ENCODE measurements at places on chromosomes 4 and X. TPM values are rescaled to one million over a fixed set of nuclear protein-coding genes. Genes with fewer than 3 reads are reported as not detected.

TLL1 gene
- total RNA-seq, result 0.08 TPM

SLC26A1 gene
- total RNA-seq, result 0.08 TPM

TCEAL6 gene
- not detected for total RNA-seq

FTHL17 gene
- not detected for total RNA-seq

PDZD4 gene
- total RNA-seq, result 0.08 TPM

TSPAN7 gene
- not detected for total RNA-seq

P2RY8 gene
- total RNA-seq, result not detected

MTTP gene
- not detected for total RNA-seq

FHIP1A gene
- under 0.01 TPM for total RNA-seq

ADRA2C gene
- total RNA-seq, result 1.4 TPM

MAGEB2 gene
- not detected for total RNA-seq

SHISA3 gene
- total RNA-seq, result 4.7 TPM

RNF175 gene
- not detected for total RNA-seq

LRCH2 gene
- 3.2 TPM for total RNA-seq

OTUD6A gene
- not detected for total RNA-seq

CNGA1 gene
- total RNA-seq, result not detected

APLN gene
- 0.83 TPM for total RNA-seq
